Stimulated activated CD8-positive, alpha-beta memory T cell treated with anti-CD3 and anti-CD28 coated beads, Interleukin-7, amount 100 ng/mL, for 4 hours (primary cell): ENCODE measurements at places on chromosomes 16 and 17.

- no peak for DNase-seq
These were observed 15.6 kb upstream of the CLEC10A start for GRCh38 chr17:7095625-7096024.

DNA sequence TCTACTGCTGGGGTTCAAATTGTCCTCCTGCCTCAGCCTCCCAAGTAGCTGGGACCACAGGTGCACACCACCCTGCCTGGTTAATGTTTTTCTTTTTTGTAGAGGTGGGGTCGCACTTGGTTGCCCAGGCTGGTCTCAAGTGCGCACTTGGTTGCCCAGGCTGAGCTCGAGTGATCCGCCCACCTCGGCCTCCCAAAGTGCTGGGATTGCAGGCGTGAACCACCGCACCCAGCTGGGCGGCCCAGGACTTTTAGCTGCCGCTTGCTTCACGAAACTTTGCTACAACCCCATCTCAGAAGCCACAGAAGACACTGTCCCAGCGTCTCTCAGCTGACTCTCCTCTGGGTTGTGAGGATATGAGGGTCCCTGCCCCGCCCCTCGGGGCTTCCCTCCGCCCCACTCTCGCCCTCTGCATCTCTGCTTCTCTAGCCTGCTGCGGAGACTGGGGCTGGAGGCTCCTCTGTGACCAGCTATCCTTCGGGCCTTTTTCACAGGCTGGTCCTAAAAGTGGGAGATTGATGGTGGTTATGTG lies 48.8 kb upstream of the CBX4 start:
- no peak for DNase-seq

DNA sequence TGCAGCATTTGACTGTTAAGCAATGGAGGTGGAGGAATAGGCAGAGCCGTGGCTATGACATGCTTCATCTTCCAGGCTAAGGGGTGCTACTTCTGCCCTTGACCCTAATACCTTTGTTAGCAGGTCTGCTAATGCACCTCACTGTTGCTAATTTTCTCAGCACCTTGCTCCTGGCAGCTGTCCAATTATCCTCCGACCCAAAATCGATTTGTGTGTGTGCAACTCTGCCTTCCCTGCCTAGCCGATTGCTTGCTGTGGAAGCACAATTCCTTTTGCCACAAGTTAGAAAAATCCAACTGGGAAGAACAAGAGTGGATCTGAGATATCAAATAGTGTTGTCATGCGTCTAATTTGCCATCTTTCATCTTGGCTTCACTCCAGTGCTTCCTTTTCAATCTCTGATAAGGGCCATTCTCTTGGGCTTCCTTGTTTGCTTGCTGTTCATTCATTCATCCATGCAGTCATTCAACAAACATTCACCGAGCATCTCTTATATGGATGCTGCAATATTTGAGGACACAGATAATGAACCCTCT lies 422.8 kb downstream of the RBFOX1 start:
- no peak for DNase-seq

DNA sequence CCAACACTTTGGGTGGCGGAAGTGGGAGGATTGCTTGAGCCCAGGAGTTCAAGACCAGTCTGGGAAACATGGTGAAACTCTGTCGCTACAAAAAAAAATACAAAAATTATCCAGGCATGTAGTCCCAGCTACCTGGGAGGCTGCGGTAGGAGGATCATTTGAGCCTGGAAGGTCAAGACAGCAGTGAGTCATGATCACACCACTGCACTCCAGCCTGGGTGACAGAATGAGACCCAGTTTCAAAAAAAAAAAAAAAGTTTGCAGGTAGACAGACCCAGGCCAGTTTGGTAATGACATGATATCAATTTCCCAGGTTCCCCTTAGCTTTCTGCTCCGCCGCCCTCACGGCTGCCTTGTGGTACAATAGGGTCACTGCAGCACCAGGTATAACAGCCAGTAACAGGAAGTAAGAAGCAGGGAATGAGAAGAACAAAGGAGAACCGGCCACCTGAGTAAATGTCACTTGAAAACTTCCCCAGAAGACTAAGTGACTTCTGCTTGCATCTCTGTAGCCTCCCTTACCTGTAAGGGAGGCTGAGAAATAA lies 201.2 kb upstream of the HSBP1 start:
- DNase-seq = no peak

DNA sequence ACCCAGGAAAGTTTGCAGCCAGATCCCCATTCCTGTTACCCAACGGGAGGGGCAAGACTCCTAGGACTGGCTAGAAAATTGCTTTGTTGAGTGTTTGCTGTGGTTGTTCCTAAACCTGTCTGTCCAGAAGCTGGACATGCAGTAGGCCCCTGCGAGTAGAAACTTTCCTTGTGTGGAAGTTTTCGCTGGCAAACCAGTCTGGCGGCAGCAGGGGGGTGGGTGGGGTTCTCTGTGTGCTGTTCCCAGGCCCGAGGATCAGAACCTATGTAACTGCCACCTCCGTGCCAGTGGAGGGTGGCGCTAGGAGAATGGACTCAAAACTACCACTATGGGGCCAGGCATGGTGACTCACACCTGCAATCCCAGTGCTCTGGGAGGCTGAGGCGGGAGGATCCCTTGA lies 9.2 kb downstream of the SGSM2 start:
- no peak for DNase-seq

DNA sequence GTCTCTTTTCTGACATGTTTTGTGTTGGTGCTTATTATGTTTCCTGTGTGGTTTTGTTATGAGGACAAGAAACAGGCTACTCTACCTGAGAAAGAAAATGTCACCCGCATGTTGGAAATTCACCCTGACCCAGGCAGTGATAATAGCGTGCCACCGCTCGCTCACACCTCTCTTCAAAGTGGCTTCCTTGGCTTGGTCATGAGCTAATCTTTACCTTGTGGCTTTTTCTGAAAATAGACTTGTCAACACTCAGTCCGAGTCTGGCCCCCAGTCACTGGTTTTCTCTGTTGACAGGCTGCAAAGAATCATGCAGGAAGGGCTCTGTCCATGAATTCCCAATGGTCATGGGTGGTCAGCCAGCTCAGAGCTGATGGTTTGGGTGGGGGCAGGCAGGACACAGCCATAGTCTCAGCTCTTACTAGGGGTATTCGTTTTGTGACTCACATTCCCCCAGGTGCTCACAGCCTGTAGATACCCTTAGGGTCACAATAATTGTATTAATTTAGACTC lies 121.3 kb upstream of the CACNG5 start:
- DNase-seq = no peak

DNA sequence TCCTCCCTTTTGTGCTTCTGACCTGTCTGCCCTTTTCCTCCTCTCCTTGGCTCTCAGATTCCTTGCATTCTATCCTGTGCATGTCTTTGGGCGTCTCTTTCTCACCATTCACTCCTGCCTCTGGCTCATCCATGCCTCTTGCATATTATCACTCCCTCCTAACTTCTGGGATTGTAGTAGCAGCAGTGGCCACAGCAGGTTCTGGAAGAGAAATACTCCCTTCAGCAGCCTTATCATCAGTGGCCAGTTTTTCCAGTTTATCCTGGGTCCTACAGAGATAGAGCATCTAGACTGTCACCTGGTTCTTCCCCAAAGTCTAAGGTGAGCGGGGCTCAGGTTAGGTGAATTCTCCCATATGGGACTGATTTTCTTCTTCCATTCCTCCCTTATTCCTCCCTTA lies 354.0 kb upstream of the CCL2 start:
- no peak for DNase-seq

- peak; percentile 19 for DNase-seq
These were observed 197.6 kb downstream of the XYLT1 start for GRCh38 chr16:17273142-17273561.

DNA sequence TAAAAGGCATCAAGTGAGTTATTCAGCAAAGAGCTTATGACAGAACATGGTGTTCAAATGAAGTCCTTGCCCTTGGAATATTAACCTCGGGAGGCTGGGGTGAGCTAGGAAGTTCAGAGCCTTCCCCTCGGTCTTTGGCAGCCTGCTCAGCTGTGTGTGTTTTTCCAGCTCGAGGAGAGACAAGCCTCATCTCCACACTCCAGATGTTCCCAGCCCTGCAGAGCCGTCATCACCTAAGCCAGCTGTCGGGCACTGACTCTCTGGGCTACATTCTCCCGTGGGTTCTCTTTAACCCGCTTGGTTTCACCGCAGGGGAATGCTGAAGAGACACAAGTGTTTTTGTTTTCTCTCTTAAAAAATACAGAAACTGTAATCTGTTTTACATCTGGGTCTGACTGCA lies 47.1 kb downstream of the IRX3 start:
- no peak for DNase-seq

- DNase-seq = no peak
These were observed 48.8 kb downstream of the ADCY9 start for GRCh38 chr16:4067262-4068001.

GRCh38 chr17:78026381-78026780 lies 67.9 kb downstream of the TNRC6C start:
- no peak for DNase-seq

GRCh38 chr16:22645868-22646267 lies 135.2 kb downstream of the NPIPB5 start:
- no peak for DNase-seq

DNA sequence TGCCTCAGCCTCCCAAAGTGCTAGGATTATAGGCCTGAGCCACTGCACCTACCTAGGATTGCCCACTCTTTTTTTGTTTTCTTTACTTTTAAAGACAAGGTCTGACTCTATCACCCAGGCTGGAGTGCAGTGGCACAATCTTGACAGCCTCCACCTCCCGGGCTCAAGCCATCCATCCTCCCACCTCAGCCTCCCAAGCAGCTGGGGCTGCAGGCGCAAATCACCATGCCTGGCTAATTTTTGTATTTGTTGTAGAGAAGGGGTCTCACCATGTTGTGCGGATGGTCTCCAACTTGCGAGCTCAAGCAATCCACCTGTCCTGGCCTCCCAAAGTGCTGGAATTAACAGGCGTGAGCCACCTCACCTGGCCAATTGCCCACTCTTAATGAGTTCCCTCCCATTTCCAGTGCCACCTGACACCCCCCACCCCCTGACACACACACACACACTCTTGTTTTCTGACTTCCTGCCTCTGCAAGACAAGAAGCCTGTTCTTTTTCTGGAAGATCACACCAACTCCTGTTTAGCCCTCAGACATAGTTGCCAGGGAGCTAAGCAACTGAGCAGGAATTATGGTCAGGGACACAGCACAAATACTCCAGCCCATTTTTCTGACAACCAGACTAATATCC lies 2.6 kb downstream of the OVCA2 start:
- no peak for DNase-seq

GRCh38 chr16:24670623-24671454 lies 58.6 kb upstream of the TNRC6A start:
- DNase-seq = no peak

DNA sequence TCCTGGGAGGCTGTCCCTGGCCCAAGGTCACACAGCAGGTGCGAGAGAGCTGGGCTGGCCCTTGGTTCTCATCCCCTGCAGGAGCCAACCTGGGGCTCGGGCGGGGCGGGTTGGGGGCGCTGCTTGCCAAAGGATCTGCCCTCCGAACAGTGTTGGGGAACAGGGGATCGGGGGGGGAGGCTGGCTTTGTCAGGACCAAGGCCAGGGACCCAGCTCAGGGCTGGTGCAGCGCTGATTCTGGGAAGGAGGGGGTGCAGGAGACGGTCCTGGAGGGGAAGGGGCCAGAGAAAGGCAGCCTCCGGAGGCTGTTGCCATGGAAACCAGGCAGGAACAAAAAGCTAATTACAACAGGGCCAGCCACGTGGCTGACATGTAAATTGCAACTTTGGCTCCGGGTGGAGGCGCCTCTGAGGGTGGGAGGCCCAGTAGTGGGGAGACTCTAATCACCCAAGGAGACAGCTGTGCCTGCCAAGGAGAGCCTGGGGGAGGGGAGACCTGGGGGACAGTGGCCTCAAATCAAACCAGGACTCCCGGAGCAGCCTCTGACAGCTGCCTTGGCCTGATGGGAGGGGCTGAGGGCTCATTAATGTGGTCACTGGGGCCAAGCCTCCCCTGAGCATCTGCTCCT lies 1.3 kb downstream of the TUBB3 start:
- DNase-seq = no peak

GRCh38 chr16:4510747-4511426 lies 27.7 kb downstream of the CDIP1 start:
- no peak for DNase-seq

DNA sequence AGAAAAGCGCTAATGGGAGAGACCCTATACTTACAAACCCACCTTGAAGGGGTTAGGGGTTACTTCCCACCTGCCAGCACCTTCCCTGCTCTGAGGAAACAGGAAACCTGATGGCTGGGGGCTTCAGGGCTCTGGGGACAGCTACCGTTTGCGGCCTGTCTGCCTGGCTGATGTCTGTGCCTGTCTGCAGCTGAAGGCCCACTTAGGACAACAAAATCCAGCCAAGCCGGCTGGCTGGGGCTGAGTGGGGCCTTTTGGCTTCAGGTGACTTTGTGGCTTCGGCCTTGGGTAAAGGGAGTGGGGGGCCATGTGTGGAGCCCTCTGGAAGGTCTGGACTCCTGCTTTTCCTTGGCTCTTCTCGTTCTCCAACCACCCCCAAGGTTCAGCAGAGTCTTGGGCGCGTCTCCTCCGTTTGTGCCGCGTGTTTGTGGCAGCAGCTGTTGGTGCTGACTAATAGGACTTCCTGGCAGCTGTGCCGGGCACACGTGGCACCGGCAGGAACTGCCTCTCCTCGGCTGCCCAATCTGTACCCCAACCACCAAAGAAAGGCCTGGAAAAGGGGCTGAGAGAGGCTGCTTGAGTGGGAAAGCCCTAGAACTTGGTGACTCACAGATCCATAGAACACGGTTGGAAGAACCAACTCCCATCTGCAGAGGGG lies 186.7 kb downstream of the MSI2 start:
- peak; percentile 60 for DNase-seq

DNA sequence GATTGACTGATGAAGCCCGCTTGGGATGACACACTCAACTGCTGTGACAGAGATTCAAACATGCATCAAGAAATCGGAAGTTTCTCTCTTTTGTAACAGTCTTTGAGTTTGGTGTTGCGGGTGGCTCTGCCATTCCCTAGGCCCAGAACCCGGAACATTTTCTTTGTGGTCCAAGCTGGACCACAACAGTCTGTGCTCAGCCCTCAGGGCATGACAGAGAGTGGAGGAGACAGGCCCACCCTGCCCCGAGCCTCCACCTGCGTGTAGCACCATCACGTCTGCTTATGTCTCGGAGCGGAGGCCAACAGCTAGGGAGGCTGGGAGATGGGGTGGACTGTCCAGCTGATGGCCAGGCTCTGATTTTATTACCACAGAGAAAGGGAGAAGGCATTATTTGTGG lies 64.5 kb downstream of the SHISA6 start:
- no peak for DNase-seq

GRCh38 chr17:69551212-69552010 lies 136.9 kb downstream of the MAP2K6 start:
- DNase-seq = no peak

GRCh38 chr17:8836821-8837562 lies 30.5 kb downstream of the PIK3R6 start:
- no peak for DNase-seq

DNA sequence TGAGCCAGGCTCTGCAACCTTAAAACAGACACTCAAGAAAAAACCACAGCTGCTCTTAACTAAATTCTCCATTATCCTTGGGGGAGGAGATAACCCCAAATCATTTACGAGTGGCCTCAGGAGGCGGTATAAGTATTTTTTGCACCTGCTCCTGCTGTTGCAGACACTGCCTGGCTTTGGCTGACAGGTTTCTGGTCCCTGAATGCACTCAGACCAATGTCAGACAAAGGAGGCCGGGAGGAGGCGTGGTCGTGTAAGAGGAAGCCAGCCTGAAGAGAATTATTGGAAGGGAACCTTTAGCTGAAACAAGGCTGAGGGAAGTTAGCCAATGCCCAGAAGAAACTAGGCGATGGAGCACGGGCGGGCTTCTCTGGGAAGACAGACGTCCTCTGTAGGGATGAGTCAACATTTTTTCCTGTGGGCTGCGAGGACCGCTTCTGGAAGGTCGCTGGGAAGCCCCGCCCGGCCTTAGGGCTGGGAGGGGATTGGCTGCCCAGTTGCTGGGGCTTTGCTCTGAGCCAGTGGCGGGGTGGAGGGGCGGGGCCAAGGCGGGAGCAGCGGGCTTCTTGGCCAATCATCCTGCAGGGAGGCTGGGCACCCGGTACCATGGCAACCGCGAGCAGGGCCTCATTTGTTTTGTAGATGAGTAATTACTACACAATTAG lies 82.3 kb downstream of the CCDC182 start:
- peak; percentile 3 for DNase-seq
